ENCODE measurements at places on chromosomes 2 and 18.

- DNase-seq: no peak
These were observed 360.1 kb upstream of the RND3 start for GRCh38 chr2:150847578-150847977.

DNA sequence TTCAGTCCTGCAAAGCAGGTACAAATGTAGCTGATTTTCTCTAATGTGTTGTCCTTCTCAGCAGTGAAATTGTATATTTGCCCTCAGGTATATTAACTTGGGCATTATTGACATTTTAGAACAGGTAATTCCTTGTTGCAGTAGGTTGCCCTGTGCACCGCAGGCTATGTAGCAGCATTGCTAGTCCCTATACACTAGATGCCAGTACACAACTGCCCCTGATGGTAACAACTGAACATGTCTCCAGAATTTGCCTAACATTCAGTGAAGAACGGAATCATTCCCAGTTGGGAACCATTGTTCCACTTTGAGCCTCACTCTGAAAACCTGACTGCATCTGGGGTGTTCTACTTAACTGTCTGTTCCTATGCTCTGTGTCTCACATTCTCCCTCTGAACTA is 23.1 kb upstream of the TFPI start:
- no peak for DNase-seq

- no peak for DNase-seq
These were observed 344.6 kb upstream of the ACVR2A start for GRCh38 chr2:147500229-147500628.

GRCh38 chr18:50721006-50721405 is 98.8 kb downstream of the MRO start:
- no peak for DNase-seq

- DNase-seq: no peak
These were observed 111.0 kb downstream of the RBM43 start for GRCh38 chr2:151150331-151151320.

- no peak for DNase-seq
These were observed 45.9 kb upstream of the ASAP2 start for GRCh38 chr2:9160732-9161131.
